Stimulated activated CD4-positive, alpha-beta T cell treated with anti-CD3 and anti-CD28 coated beads, Interleukin-12 subunit alpha, Interleukin-12 subunit beta, amount 100 ng/mL, for 4 hours (primary cell): ENCODE measurements at places on chromosomes 3 and 15.

DNA sequence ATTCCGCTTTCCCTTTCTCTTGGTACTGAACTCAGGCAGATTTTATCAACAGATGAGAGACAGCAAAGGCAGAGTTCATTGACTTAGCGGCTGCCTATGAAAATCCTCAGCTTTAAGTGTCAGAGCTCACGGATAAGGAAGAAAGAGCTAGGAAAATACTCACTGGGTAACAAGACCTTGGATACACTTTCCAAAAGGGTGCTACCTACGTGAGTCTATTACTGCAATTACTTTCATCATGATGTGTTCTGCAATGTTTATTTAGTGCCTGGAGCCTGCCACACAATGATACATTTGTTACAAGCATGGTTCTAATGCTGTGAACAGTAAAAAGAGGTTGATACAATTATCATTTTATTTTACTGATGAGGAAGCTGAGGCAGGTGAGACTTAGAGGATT lies 177.5 kb downstream of the GRM7 start:
- no peak for DNase-seq

- peak; percentile 53 for DNase-seq
These were observed 15.3 kb upstream of the IREB2 start for GRCh38 chr15:78422571-78423340.

GRCh38 chr3:43394041-43394554 lies 107.8 kb downstream of the SNRK start:
- no peak for DNase-seq

GRCh38 chr3:150765949-150766720 lies 3.2 kb upstream of the SIAH2 start:
- DNase-seq = peak; percentile 17

DNA sequence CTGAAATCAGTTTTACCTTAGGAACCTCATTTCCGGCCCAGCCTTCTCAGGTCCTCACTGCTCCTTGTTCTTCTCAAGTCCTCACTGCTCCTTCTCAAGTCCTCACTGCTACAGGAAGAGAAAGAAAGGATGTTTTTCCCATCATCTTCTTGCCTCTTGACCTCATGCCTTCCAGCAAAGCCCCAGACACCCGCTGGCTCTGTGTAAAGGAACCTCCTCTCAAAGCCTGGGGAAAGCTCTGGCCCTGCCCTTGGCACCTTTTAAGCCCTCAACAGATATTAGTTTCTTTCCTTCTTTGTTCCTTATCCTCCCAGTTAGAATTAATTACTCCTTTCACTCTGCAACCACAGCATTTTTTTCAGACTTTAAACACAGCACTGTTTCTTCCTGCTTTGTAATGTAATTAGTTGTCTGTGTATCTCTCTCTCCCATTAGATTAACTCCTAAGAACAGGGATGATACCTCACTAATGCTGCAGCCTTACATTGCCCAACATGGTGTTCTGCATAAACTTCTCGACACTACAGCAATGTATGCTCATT lies 4.0 kb upstream of the WDR49 start:
- DNase-seq = no peak

GRCh38 chr3:181880331-181880730 lies 168.6 kb downstream of the SOX2 start:
- no peak for DNase-seq

GRCh38 chr3:136239094-136239493 lies 11.0 kb upstream of the PCCB start:
- no peak for DNase-seq
